ENCODE measurements at places on chromosomes 13 and 19.
A peak's percentile ranks its signal among the peaks of the same experiment; 100 is the strongest.

- DNase-seq, result no peak
Observed at GRCh38 chr13:27252467-27252866, 1.1 kb downstream of the RPL21 start.

DNA sequence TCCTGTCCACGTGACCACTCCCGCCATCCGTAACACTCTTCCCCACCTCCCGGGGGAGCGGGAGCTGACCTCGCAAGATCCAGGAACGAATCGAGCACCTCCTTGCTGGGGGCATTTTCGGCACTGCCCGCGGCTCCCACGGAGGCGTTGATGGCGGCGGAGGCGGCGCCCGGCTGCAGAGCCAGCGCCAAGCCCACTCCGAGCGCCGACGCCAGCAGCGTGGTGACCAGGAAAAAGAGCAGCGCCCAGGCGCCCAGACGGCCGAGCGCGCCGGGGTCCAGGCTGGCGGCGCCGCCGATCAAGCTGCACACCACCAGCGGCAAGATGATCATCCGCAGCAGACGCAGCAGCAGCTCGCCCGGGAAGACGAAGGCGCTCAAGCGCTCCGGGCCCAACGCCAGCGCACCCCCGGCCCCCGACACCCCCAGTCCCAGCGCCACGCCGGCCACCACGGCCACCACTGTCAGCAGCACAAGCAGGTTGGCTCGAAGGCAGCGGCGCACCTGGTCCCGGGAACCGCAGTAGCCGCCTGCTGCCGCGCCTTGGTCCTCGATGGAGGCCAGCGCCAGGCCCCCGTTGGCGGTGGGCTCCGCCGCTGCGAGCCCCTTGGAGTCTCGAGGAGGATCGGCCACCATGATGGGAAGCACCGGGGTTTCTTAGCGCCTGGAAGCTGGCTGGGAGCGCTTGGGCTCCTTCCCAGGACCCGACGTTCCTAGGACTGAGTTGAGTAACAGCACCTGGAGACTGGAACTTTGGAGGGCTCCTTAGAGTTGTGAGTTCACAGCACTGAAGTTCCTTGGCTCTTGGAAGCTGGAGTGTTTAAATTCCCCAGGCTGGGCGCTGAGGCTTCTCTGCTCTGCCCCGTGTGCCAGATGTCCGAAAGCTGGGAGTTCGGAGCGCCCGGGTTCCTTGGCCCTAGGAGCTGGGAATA lies 798 bp downstream of the SLC1A5 start:
- no peak for DNase-seq

GRCh38 chr13:40963927-40964326 lies 55.2 kb downstream of the ELF1 start:
- peak; percentile 33 for DNase-seq

- no peak for DNase-seq
Observed at GRCh38 chr19:6590827-6591319, at the start of gene CD70. TSS of gene CD70 (minus strand) at chr19:6591150. CDS start at chr19:6591002, 148 bp downstream.

DNA sequence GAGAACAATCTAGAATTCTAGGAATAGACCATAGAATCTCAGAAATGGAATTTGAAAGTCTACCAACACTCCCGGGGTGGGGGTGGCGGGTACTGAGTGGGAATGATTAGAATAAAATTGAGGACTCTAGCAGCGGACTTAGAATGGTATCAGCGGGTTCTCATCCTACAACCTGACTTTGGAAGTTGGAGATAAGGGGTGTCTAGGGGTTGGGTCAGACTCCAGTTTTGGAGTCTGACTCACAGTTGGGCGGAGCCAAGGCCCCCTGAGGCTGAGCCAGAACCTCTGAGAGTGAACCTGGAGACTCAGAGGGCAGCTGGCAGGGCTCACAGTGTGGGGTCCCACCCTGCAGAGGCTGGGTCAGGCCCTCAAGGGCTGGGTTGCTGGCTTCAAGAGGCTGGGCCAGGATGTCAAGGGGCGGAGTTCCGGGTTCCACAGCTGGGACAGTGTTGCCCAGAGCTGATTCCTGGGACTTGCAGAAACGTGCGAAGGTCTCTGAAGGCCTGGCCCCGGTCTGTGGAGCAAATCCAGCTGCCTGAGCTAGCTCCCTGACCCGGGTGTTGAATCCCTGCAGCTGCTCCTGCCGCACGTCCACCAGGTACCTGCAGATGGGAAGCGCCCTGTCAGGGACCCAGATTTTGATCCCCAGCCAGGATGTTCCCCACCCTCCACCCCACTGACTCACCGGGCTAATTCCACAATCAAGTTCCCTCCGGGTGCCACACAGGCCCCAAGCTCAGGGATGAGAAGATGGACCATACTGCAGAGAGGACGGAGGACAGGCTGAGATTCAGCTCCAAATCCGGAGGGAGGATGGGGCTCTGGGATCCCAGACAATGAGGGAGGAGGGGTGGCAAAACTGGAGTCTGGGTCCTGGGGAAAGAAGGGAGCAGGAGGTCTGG lies 1.6 kb upstream of the TNNI3 start:
- DNase-seq, result no peak

- no peak for DNase-seq
Observed at GRCh38 chr13:79519255-79519654, 38.3 kb downstream of the NDFIP2 start.

GRCh38 chr19:29711584-29712132 lies 3.4 kb downstream of the C19orf12 start:
- DNase-seq, result no peak

DNA sequence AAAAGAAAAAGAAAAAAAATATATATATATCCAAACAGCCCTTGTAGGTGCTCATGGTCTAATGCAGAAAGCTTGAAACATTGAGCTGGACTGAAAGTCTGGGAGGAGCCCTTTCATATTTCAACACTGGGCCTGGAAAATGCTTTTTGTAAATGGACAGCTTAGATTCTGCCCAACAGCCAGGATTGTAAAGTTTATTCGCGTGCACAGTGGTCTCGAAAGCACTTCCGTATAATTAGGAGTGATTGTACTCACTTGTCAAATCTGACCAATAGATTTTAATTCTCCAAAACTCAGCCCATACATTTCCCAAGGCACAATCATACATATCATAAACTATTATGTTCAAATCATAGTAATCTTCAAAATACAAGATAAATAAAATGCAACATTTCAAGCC lies 260.1 kb downstream of the COL4A1 start:
- DNase-seq, result no peak

DNA sequence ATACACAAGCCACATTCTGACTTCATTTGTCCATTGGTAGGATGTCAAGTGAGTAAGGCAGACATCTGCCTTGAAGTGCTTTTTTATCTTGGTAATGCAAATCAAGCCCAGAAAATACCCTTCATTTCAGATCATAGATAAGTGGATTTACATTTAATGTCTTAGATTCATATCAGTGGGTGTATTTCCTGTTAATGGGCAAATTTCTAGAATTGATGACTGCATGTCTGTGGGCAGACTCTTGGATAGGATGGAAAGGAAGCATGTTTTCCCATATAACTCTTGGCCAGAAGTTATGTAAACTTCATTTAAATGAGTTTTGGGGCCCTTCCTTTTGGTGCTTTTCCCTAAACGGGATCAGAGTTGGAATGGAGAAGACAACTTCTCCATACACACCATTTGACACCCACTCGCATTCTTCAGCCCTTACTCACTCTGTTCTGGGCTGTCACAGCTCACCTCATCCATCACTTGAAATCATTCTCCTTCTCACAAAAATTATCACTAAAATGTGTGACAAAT lies 154.6 kb downstream of the FLT1 start:
- DNase-seq, result peak; percentile 33

GRCh38 chr13:91526543-91527033 lies 128.2 kb downstream of the GPC5 start:
- DNase-seq, result no peak

GRCh38 chr13:87872813-87873212 lies 201.6 kb downstream of the SLITRK5 start:
- DNase-seq, result no peak

DNA sequence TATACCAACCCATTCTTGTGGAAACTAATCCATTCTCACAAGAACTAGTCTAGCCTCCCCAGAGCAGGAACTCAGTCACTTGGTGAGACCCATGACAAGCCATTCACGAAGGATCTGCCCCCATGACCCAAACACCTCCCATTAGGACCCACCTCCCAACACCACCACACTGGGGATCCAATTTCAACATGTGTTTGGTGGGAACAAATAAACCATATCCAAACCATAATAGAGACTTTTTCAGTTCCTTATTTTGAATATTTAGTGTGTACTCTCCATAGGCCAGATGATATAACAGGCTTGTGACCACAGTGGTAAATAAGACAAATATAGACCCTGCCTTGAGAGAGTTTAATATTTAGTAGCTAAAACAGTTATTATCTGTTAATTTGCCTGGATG lies 227.5 kb upstream of the SERP2 start:
- no peak for DNase-seq

GRCh38 chr19:6047741-6048251 lies 62.5 kb downstream of the RFX2 start:
- no peak for DNase-seq

GRCh38 chr19:39150807-39151600 lies 25.4 kb downstream of the PAK4 start:
- no peak for DNase-seq

- no peak for DNase-seq
Observed at GRCh38 chr13:71712988-71713653, 153.9 kb downstream of the DACH1 start.

DNA sequence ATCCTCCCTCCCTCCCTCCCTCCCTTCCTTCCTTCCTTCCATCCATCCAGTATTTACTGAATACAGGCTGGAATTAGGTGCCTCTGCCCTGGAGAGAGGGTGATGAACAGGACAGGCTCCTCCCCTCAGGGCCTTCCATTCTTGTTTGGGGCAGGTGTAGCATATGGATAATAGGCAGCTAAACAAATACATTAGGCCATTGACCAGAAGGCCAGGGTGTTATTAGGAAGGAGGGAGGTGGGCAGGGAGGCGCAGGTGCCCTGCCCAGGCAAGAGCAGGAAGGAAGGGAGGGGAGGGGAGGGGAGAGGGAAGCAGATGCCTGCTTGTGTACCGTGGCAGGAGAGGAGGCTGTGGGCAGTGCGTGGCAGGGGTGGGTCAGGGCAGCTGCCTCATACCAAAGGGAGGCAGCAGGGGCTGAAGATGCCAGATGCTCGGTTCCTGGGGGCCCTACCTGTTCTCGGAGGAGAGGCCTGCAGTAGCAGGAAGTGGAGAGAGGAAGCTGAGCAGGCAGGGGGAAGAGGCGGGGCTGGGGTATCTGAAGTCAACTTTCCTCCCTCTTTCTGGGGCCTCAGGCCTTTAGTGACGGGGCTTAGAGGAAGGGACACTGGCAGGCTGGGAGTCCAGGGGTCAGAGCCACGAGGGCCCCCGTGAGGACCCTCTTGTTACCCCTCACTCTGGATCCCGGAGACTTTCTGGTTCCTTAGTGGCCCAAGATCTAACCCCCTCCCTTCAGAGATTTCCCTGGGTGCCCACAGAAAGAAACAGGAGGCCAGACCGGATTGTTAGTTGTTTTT lies at the start of gene RINL:
Gene RINL (minus strand): TSS at position 495 of the 794 bp plus-strand sequence. CDS start 1,533 bp downstream, outside the sequence.
- DNase-seq, result no peak

- no peak for DNase-seq
Observed at GRCh38 chr19:52957591-52957990, 5.1 kb downstream of the ZNF816 start.

DNA sequence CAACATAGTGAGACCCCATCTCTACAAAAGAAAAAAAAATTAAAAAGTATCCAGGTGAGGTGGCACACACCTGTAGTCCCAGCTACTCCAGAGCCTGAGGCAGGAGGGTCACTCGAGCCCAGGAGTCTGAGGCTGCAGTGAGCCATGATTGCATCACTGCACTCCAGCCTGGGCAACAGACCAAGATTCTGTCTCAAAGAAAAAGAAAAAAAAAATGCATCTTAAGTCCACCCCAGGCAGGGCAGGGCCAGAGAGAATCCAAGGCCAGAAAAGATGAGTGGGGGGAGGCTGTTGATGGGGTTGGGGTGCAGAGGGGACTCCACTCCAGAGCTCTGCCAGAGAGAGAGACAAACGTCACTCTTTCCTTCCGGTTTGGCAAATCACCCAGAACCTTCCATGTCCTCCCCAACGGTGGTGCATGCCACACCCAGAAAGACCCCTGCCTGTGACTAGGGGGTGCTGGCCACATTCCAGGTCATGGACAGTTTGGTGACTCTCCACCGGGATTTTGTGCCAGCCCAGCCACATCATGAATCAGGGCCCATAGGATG lies 431 bp downstream of the FUT3 start:
- no peak for DNase-seq

DNA sequence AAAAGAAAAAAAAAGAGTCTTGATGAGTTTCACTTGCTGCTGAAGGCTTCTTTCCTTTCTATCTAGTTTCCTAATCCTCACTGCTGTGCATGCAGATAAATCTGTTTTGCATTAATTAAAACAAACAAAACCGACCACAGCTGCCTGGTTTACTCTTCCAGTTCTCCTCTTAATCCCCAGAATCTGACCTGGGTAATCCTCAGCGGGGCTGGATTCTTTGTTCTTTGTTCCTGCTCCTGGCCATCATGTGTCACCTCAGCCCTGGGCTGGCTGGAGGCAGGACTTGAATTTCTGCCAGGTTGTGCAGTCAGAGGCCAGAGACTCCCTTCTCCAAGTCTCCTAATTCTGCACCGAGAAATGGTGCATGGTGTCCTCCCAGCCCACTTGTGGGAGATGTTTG lies 52.2 kb upstream of the CYP4F8 start:
- no peak for DNase-seq

DNA sequence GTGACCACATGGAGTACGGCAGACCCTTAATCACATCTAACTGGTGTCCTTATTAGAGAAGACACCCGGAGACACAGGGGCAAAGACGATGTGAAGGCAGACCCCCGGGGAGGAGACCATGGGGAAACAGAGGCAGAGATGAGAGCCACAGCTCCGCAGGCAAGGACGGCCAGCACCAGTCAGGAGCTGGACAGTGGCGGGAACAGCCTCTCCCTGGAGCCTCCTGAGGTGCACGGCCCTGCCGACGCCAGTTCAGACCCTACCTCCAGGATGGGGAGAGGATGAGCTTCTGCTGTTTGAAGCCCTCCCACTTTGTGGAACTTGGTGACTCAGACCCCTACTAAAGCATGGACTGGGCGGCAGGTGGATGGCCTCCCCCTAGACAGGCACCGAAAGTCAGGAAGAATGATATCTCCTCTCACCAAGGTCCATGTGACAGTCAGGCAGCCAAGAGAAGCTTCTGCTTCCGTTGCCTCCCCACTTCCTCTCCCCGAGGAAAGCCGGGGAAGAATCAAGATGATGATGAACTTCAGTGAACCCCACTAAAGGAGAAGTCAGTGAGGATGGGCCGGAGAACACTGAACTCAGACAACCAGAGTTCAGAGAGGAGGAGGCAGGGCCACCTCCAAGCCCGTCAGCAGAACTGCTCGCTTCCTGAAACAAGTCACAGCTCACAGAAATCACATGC lies 25.4 kb downstream of the RAB20 start:
- no peak for DNase-seq

- DNase-seq, result no peak
Observed at GRCh38 chr13:53953183-53953582, 924.6 kb downstream of the OLFM4 start.

- DNase-seq, result no peak
Observed at GRCh38 chr13:72864142-72865011, 82.4 kb downstream of the PIBF1 start.

DNA sequence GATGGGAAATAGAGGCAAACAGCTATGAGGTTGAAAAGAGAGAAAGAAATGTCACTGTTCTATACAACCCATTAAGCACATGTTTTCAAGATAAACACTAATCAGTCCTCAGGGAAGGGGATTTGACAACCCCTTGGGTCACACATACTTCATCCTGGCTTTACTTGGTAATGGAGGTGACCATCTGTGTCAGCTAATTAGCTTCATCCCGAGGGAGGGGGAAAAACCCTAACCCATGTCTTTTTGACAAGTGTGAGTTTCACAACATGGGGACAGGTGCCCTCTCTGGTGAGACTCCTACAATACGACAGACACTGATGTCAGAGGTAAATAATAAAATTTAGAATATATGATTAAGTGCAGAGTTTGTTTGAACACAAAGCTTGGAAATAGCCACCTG lies 43.1 kb downstream of the ZNF611 start:
- no peak for DNase-seq
